Kidney epithelial cell (primary cell): ENCODE measurements at places on chromosomes 11 and 22.

GRCh38 chr11:44271286-44271685, 38.7 kb downstream of the ALX4 start:
- no peak for DNase-seq

GRCh38 chr11:69501891-69502860, 20.7 kb downstream of the LINC01488 start:
- no peak for DNase-seq

GRCh38 chr11:129932381-129933067, 37.1 kb upstream of the NFRKB start:
- no peak for DNase-seq

DNA sequence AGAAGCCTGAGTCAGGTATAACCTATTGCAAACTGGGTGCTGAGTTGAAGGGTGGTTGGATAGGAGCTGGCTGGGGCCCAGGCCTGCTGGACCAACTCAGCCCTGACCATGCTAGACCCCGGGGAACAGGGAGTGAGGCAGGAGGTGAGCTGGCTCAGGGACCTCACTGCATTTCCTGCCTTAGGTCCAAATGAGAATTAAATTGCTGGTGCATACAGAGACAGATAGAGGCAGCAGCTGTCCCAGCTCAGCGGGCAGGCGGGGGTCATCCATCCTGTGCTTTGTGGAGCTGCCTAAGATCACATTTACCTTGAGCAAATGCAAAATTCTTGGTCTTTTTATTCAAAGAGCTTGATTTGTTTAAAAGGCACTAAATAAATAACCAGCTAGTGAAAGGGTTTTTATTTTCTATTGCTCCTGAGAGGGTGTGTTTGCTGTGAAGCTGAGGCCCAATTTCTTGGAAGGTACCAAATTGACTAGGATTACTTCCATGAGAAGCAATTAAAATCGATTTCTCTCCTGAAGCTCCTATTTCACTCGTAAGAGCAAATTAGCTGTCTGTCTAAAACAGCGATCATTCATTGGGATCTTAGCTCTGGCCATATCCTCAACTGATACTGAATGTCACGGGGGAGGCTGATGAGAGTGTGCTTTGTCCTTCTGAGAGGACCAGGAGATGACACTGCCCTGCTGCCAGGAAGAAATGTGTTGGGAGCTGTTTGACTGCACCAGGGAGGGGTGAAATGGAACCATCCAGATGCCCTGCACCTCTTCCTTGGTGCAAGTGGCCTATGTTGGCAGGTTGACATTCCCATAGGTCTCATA, 24.9 kb downstream of the USH1C start:
- no peak for DNase-seq

DNA sequence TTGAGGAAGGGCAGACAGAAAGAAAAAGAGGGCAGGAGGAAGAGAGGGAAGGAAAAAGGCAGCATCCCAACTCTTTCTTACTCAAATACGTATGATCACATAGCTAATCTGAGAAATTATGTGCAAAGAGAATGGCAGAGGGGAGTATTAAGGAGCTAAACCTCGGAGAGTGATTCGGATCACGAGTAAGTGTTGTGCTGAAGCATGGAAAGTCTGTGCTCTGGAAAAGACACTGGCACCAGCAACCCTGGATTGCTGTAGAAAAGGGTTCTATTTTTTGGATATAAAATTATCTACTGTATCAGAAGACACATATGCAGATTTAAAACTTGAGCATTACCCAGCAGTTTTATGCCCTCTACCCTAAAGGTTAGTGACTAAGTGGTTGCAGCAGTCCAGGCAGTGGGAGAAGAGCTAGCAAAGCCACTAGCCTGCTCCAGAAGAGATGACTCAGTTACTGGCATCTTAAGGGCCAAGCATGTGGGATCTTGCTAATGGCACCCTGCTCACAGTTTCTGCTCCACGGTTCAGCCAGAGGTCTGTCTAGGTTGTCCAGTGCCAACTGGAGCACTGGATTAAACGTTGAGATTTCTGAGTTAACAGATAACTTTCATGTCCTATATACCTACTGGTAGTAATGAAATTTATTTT, 151.7 kb downstream of the SWAP70 start:
- peak; percentile 41 for DNase-seq

DNA sequence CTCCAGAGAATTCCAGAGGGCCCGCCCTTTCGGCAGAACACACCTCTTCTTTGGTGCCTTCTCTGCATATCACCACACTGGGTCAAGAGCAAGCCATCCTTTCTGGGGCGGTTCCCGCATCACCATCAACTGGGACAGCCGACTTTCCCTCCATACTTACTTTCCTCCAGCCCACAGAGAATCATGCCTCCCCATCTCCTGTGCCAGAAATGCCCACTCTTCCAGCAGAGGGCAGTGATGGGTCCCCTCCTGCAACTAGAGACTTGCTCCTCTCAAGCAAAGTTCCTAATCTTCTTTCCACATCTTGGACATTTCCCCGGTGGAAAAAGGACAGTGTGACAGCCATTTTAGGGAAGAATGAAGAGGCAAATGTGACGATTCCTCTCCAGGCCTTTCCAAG, 157.7 kb downstream of the C11orf91 start:
- no peak for DNase-seq
